ENCODE measurements at places on chromosomes 3 and 15.

- peak; percentile 76 for DNase-seq
Observed at GRCh38 chr3:138479438-138479863, 45.0 kb downstream of the ESYT3 start.

DNA sequence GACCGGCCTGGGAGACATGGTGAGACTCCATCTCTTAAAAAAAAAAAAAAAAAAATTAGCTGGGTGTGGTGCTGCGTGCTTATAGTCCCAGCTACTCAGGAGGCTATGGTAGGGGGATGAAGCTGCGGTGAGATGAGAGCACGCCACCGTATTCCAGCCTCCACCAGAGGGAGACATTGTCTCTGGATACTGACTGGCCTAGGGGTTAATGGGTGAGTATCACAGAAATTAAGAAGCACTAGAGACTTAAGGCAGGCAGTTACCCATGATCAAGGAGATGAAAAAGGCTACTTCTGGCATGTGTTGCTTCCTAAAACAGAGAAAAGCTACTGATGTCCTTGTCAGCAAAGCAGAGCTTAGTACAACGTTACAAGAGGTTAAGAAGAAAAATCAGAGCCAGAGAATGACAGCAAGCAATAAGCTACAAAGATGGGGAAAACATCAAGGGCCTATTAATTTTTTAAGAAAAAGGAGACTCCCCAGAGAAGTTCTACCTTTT is 8.6 kb downstream of the TFRC start:
- peak; percentile 79 for DNase-seq

DNA sequence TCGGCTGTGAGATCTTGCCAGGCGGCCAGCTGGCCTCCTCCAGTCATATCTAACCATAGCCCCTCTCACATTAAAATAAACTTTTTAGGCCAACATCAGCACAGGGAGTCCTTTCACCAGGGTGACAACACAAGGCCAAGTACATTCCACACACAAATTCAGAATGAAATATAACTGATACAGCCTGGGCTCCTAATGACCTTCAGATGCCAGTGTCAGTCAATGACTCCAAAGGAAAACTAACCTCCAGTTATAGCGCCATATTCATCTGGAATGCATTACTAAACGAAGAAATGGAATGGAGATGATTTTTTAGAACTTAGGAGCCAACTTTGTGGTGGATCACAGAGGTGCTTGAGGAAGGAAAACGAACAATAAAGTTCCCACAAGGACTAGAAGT is 205.4 kb downstream of the GREM1 start:
- no peak for DNase-seq

- DNase-seq: no peak
Observed at GRCh38 chr3:171183042-171183441, 156.5 kb upstream of the SLC2A2 start.

DNA sequence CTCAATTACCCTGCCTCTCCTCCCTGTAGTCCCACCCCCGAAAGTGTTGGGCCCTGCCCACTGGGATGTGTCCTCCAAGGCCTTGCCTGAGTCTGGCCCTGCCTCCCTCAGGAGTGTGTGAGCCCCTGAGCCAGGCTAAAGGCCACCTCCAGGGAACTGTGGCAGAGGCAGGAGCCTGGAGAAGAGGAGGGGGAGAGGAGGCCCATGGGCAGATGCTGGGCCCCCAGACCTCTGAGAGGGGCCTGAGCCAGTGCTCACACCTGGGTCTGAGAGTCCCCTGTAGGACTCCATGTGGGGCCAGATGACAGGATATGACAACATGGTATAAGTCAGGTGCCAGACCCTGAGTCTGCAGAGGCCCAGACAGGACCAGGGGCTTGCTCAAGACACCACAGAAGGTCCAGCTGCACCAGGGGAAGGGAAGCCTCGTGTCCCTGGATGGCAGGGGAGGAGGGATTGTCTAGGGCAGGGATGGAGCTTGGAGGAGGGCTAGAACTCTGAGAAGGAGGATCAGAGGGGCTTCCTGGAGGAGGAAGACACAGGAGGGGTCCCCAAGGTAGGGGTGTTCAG is 217.9 kb downstream of the TBC1D2B start:
- DNase-seq: peak; percentile 72

GRCh38 chr3:13492976-13493866 is 13.1 kb downstream of the HDAC11 start:
- DNase-seq: no peak

DNA sequence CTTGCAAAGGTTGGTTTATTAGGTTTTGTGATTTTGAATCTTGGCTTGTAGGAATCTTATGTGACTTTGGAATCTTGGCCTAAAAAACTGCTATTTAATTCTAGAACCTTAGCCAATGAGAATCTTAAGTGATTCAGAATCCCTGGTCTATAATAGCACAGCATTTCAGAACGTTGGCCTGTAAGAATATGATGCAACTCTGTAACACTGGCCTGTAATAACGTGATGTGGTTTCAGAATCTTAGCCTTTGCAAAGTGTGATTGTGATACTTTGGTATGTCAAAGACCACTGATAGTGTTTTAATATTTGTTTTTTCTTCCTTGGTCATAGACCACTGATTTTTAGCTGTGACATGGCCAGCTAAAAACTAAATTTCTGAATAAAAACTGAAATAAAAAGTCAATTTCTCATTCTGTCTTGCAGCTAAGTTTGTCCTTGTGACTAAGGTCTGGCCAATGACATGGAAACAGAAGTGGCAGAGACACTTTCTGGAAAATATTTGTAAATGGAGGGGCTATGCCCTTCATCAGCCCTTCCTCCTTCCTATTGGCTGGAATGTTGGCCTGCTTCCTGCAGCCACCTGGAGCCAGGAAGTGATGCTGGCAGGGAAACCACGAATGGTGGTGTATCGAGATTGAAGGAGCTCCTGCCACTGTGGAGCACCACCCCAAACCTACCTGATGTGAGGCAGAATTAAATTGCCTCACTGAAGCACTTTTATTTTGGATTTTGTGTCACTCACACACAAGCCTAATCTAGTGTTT is 42.3 kb upstream of the CORO2B start:
- DNase-seq: no peak
